ENCODE measurements at places on chromosomes 5 and 9.

DNA sequence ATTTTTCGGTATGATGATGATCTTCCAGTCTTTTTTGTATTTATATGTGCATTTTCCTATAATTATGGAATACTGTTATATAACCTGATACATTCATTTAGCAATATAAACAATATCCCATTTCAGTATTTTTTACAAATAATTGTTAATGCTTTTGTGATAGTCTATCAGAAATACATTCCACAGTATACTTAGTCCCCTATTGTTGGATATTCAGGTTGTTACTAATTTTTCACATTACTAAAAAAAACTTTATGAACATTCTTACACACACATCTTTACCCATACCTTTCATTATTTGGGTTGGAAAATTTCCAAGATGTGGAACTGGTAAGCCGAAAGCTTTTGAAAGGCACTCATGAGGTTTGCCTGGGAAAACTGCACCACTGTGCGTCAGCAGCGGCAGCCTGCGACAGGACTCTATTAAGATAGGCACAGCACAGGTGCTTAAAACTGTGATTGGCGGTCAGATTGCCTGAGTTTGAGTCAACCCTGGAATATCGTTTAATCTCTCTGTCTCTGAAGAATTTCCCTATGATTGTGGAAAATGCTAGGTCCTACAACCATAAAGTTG lies 147.5 kb upstream of the ERCC6L2 start:
- no peak for DNase-seq

DNA sequence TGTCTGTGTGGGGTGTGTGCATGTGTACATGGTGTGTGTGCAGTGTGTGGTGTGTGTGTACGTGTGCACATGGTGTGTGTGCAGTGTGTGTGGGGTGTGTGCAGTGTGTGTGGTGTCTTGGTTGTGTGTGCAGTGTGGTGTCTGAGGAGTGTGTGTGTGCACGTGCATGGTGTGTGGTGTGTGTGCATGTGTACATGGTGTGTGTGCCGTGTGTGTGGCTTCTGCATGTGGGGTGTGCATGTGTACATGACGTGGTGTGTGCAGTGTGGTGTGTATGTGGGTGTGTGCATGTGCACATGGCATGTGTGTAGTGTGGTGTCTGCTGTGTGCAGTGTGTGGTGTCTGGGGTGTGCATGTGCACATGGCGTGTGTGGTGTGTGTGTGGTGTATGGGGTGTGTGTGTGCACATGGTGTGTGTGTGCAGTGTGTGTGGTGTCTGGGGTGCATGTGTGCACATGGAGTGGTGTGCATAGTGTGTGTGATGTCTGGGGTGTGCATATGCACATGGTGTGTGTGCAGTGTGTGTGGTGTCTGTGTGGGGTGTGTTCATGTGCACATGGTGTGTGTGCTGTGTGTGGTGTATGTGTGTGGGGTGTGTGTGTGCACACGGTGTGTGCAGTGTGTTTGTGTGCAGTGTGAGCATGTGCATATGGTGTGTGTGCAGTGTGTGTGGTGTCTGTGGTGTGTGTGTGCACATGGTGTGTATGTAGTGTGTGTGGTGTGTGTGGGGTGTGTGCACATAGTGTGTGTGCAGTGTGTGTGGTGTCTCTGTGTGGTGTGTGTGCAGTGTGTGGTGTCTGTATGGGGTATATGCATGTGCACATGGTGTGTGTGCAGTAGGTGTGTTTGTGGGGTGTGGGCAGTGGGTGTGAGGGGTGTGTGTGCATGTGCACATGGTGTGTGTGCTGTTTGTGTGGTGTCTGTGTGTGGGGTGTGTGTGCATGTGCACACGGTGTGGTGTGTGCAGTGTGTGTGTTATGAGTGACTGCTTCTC lies 40.6 kb upstream of the ZNG1F start:
- DNase-seq: no peak

DNA sequence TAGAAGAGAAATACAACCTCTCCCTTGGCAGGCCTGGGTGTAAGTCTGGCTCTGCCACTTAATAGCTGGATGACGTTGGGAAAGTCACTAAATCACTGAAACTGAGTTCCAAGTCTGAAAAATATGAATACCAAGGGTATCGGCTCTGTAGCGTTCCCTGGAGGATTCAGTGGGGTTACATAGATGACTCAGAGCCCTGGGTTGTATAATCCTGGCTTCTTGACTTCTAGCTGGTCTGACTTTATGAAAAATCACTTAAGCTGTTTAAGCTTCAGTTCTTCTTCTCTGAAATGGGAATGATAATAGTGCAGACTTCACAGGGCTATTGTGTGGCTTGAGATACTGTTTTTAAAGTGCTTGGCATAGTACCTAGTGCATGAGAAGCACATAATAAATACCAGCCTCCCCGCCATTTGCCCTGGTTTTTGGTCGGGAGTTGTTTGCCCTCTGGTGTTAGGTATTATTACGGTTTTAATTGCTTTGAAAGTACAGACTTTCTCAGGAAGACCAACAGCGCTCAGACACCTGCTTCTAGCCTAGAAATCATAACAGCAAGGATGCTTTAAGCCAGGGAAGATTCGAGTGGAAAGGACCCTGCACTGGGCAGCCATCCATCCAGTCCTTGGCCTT lies 43.0 kb downstream of the CYFIP2 start:
- peak; percentile 25 for DNase-seq

DNA sequence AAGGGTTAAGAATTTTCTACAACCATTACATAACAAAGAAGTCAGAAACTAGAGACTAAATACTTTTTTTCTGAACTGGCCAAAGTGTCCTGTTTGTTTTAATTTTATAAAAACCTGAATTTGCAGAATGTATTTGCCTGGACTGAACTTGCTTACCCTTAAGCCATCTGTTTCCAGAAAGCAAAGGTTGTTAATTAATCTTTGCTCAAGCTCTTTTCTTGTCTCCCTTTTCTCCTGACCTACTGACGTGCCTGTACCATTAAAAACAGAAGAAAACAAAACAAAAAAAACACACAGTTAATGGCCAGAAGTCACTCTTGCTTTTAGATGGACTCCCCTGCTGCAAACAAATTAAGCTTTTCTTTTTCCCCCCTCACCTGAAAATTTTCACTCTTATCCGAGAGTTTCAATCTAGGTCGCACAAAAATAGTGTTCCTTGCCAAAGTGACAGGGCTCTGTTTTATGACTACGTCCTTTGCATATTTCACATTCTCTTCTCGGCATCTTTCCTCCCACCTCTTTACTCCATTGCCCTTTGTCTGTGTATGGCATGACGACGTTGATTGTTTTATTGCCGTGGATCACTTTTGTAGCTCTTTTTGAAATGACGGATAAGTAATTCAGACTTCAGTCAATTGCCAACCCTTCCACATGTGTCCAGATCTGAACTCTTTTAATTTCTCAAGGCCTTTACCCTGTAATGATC lies 333.8 kb upstream of the GRIN3A start:
- no peak for DNase-seq
